Foreskin fibroblast (primary cell): ENCODE measurements at places on chromosomes 5 and 9.

DNA sequence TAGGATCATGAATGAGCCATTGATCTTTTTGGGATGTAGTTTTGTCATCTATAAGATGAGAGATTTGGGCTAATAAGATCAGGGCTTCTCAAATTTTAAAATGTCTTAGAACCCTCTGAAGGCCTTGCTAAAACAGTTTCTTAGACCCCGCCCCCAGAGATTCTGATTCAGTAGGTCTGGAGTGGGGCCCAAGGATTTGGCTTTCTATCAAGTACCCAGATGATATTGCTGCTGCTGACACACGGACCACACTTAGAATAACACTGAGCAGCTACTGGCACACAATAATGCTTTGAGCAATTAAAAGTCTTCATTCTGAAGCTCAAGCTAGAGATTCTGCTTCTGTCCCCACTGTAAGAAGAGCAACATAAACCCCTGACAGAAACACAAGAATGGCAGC lies 216.7 kb downstream of the SMARCA2 start:
- DNase-seq, result peak; percentile 64

DNA sequence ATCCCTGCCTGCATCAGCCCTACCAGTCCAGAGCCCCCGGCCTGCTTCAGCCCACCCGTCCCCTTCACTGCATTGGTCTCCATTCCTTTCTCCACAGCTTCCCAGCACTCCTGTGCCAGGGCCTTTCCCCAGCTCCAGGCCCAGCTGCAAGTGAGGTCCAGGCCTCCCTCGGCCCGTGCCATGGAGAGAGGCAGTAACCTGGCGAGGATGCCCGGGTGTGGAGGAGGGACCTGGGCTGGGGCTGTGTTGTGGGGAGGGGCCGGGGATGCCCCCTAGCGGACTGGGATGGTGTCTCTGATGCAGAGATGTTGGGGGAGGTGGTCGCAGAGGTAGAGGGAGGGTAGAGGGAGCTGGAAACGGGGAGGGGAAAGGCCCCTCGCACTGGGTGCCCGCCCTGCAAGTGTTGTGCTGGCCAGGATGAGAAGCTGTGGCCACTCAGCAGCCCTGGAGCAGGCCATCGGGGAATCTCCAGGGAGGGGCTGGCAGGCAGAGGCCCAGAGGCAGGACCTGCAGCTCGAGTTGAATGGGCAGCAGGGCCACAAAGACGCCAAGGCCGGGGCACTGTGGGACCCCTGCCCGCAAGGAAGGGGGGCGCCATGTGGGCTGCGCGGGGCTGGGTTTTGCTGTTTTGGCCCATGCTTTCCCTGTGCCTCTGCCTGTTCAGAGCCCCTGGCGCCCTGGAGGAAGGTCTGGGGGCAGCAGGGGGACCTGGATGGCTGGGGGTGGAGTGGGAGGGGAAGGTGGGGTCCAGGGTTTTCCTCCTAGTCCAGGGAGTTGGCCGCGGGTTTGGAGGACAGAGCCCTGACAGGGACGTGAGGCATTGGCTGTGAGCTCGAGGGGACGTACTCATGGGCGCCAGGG lies 26.0 kb upstream of the NKD2 start:
- DNase-seq, result no peak

DNA sequence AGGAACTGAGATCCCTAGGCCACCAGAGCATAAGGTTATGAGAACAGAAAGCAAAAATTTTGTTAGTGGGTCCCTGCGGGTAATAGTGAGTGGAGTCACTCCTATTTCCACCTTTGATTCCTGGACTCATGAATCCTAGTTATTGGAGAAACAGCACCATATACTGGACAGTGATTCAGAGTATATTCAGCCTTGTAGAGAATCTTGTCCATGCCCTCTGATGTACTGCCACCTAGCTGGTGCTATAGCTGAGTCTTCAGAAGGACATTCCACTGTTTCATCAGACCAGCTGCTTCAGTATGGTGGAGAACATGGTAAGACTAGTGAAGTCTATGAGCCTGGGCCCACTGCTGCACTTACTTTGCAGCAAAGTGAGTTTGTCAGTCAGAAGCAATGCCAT lies 25.0 kb upstream of the ITGA2 start:
- peak; percentile 33 for DNase-seq

GRCh38 chr9:72527801-72528195 lies 6.4 kb downstream of the TMC1 start:
- DNase-seq, result no peak

DNA sequence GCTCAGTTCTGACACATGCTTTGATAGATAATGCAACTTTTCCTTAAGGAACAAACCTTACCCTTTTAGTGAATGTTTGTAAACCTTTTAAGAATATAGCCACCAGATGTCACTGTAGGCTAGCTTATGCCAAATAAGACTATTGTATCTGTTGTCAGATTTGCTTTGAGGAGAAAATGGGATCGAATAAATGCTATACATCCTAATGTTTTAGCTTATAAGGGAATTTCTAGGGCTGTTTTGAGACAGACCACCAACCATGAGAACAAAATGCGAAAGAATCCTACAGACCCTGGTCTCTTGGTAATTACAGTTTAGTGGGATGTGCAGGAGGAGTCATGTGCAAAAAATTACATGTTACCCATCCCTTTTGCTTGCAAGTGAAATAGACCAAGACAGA lies 127.6 kb upstream of the NMUR2 start:
- peak; percentile 64 for DNase-seq

- DNase-seq, result no peak
Observed at GRCh38 chr5:133232435-133232834, 180.6 kb downstream of the HSPA4 start.

- no peak for DNase-seq
Observed at GRCh38 chr5:168780888-168781287, 201.7 kb upstream of the PANK3 start.
